ENCODE measurements at places on chromosomes 3 and 15.

- no peak overlapping the region for H3K27ac ChIP-seq
- no peaks in the 10 kb centered on the region for H3K36me3 ChIP-seq
- no peak for DNase-seq
- no peaks in the 10 kb centered on the region for H3K4me1 ChIP-seq
Measured at GRCh38 chr3:80890571-80890970, 870.9 kb downstream of the GBE1 start.

- no peaks in the 10 kb centered on the region for H3K36me3 ChIP-seq
- H3K27ac ChIP-seq = peak overlapping the region; percentile 74
- no peak for DNase-seq
- H3K4me1 ChIP-seq = peaks cover 55% of the 10 kb centered on the region
- no peak overlapping the region for H3K4me3 ChIP-seq
Measured at GRCh38 chr15:40346579-40347558, 4.0 kb upstream of the PHGR1 start.

- H3K27me3 ChIP-seq = no peaks in the 10 kb centered on the region
- H3K4me1 ChIP-seq = peaks cover 7% of the 10 kb centered on the region
- no peak overlapping the region for H3K4me3 ChIP-seq
- DNase-seq = peak; percentile 77
- H3K27ac ChIP-seq = no peak overlapping the region
- no peaks in the 10 kb centered on the region for H3K36me3 ChIP-seq
Measured at GRCh38 chr15:79168922-79169456, 78.4 kb upstream of the RASGRF1 start.

DNA sequence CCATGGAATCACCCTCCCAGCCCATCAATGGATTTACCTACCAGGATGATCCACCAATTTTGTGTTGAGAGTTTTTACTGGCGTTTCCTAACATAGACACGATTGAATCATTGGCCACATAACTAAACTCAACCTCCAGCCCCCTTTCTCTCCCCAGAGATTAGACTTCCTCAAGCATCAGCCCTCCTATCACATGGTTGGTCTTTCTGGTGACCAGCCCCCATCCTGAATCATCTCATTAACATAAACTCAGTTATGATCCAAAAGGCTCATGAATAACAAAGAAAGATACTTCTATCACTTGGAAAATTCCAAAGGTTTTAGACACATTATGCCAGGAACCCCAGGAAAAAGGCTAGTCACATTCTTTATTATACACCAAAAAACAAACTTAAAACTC, 21.2 kb downstream of the PRKAR2A start:
- peaks cover 2% of the 10 kb centered on the region for H3K4me1 ChIP-seq
- H3K27ac ChIP-seq = no peak overlapping the region
- no peak for DNase-seq
- no peak overlapping the region for H3K4me3 ChIP-seq
- H3K27me3 ChIP-seq = no peaks in the 10 kb centered on the region

DNA sequence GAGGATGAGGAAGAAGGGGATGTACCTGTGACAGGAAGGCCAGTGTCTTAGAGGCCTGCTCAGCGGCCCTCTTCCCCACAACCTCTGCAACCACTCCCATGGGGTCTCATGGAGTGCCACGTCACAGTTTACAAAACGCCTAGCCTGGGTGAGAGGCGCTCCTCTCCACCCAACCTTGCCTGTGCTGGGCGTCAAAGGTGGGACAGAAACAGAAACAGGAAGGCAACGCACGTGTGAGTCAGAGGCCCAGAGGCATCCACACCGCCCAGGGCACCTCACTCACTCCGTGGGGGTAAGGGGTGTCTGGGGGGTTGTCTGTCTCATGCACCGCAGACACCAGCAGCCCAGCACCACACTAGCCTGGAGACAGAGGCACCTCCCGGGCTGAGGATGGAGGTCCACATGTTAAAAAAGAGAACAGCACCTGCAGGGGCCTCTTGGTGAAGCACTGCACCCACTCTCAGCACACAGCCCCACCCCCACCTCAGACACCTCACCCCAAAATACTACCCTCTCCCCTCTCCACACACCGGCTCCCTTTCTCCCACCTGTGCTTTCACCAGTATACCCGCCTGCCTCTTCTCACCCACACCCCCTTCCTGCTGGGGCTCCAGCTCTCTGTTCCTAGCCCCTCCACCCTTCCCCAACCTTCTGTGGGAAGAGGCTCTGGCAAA, 4.7 kb upstream of the CALML4 start:
- no peaks in the 10 kb centered on the region for H3K27me3 ChIP-seq
- no peak for DNase-seq
- H3K4me1 ChIP-seq = peaks cover 38% of the 10 kb centered on the region

DNA sequence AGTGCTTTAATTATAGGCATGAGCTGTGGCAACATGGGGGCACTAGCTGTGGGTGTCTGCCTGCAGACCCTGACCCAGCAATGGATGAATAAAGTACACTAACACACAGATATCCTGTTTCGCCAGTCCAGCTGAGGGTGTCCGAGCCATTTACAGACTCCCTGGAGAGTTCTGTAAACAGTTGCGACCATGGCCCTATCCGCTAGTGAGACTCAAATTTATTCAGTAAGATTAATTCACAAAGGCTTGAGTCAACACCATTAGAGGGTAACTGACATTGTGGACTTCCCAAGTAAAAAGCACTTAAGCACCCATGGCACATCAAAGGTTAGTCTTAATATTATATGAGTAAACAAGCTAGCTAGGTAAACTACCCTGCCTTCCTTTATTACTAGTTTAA, 161.6 kb downstream of the TBL1XR1 start:
- peak; percentile 60 for DNase-seq
- peak overlapping the region; percentile 9 for H3K27ac ChIP-seq
- no peaks in the 10 kb centered on the region for H3K27me3 ChIP-seq

DNA sequence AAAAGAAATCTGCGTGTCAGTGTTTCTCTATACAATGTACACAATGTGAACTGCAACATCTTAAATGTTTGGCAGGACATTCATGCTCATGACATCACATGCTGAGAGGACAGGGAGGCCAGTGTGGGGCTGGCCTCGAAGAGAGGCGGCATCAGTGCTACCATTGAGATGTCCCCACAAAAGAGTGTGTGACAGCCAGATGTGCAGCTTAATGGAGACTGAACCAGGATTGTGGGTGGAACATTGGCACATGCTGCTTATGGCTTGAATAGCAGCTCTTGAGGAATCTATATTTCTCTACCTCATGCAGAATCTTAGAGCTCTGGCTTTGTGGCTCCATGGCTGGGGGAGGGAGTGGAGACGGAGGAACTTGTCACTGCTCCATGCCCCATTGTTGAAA, 18.5 kb downstream of the CLDN11 start:
- no peak overlapping the region for H3K27ac ChIP-seq
- H3K27me3 ChIP-seq = no peaks in the 10 kb centered on the region
- H3K36me3 ChIP-seq = no peaks in the 10 kb centered on the region

- no peaks in the 10 kb centered on the region for H3K27me3 ChIP-seq
- H3K4me3 ChIP-seq = peak overlapping the region; percentile 90
- H3K4me1 ChIP-seq = peaks cover 24% of the 10 kb centered on the region
- peak overlapping the region; percentile 96 for H3K27ac ChIP-seq
Measured at GRCh38 chr3:122679882-122680474, 661 bp upstream of the PARP14 start.

DNA sequence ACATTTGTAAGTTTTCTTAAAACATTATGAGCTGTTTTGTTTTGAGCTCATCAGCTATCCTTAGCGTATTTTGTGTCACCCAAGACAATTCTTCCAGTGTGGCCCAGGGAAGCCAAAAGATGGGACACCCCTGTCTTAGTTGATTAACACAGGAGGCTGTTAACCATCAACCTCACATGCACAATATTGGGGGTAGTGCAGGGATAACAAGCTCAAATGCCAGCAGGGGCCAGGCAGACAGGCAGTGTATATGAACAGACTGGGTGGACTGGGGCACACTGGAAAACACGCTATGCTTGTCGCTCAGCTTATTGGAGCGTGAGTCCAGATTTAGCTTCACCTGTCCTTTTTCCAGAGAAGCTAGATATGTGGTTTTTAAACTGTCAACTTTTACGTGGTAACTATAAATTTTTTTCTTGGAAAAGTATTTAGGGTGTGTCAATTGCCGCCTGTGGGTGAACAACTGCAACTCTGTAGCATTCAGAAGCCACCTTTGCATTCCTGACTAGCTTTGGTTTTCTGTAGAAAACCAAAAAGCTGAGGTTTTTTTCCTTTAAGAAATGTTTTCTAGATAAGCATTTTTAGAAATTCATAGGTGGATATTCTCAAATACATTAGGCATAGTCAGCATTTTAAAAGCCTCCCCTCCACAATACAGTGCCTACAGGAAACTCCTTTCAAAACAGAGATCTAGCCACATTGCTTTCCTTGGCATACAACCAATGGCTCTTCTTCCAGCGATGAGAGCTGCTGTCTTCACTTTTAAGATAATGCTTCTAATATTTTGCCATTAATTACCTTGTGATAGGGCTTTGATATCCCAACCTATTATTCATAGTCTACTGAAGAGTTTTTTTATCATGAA, 14.6 kb downstream of the PSMD6 start:
- H3K36me3 ChIP-seq = peaks cover 98% of the 10 kb centered on the region
- H3K4me1 ChIP-seq = no peaks in the 10 kb centered on the region
- H3K27ac ChIP-seq = no peak overlapping the region
- no peaks in the 10 kb centered on the region for H3K27me3 ChIP-seq
- DNase-seq = no peak
- no peak overlapping the region for H3K4me3 ChIP-seq

- peak overlapping the region; percentile 85 for H3K27ac ChIP-seq
- H3K4me3 ChIP-seq = no peak overlapping the region
- no peak for DNase-seq
- H3K36me3 ChIP-seq = no peaks in the 10 kb centered on the region
Measured at GRCh38 chr3:194274424-194275085, 76.6 kb downstream of the CPN2 start.

GRCh38 chr3:99119385-99119784, 217.9 kb upstream of the DCBLD2 start:
- no peak for DNase-seq
- no peaks in the 10 kb centered on the region for H3K4me1 ChIP-seq
- no peaks in the 10 kb centered on the region for H3K36me3 ChIP-seq
- no peaks in the 10 kb centered on the region for H3K27me3 ChIP-seq
- H3K4me3 ChIP-seq = no peak overlapping the region

DNA sequence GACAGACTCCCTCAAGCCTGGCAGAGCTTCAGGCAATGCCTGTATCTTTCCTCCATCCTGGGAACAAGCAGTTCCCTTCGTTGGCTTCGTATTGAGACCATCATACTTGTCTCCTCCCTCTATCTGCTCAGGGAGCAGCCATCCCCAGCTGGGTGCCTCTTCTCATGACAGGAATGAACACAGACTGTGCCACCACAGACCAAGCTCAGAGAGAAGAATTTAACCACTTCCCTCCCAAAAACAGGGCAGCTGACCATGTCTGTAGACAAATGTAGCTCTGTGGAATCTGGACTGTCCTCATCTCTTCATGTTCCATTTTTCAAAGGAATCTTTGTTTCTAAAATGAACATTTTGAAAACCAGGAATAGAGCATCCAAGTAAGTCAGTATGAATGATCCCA, 245.4 kb downstream of the ERC2 start:
- H3K27ac ChIP-seq = no peak overlapping the region
- no peak overlapping the region for H3K4me3 ChIP-seq
- no peaks in the 10 kb centered on the region for H3K27me3 ChIP-seq
- H3K4me1 ChIP-seq = no peaks in the 10 kb centered on the region

DNA sequence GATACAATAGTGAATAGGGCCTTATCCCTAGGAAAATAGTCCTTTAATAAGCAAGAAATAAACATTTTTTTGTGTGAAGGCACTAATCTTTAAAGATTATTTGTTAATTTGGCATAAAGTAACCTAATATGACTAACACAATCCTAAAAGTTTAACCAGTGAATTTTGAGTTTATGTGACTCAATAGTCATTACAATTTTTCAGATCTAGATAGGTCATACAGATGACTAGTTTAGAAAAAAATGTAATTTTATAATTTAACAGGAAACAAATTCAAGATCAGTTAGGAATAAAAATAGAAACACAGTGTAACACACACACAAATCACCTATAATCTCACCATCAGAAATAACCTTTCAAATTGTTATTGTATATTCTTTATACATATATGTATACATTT, 620.7 kb upstream of the ALCAM start:
- no peaks in the 10 kb centered on the region for H3K4me1 ChIP-seq
- no peak for DNase-seq
- no peak overlapping the region for H3K27ac ChIP-seq
- no peak overlapping the region for H3K4me3 ChIP-seq
- no peaks in the 10 kb centered on the region for H3K27me3 ChIP-seq

- H3K36me3 ChIP-seq = no peaks in the 10 kb centered on the region
- no peak for DNase-seq
- no peaks in the 10 kb centered on the region for H3K27me3 ChIP-seq
- H3K27ac ChIP-seq = no peak overlapping the region
- H3K4me3 ChIP-seq = no peak overlapping the region
Measured at GRCh38 chr3:17076940-17077605, 192.3 kb downstream of the PLCL2 start.

DNA sequence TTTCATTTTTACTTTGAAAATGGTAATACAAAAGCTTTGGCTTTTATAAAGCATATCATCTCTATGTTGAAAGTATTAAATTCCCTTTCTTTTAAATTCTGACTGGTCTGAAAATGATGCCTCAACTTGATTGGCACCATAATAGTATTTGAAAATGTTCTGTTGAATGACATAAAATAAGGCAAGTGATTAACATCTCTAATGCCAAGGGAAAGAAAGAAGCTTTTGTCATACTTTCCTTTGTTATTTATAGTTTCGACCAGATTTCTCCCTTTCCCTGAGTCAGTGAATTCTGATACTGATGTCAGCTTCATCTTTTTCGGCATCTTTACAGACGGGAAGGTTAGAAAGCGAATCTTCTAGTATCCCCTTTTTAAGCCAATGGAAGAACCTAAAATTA, 3.4 kb upstream of the AP4E1 start:
- no peak overlapping the region for H3K4me3 ChIP-seq
- no peaks in the 10 kb centered on the region for H3K36me3 ChIP-seq
- H3K4me1 ChIP-seq = peaks cover 19% of the 10 kb centered on the region
- H3K27me3 ChIP-seq = no peaks in the 10 kb centered on the region

GRCh38 chr3:104437891-104438290, 928.8 kb upstream of the ALCAM start:
- H3K4me1 ChIP-seq = no peaks in the 10 kb centered on the region
- H3K27me3 ChIP-seq = no peaks in the 10 kb centered on the region
- no peak overlapping the region for H3K27ac ChIP-seq
- H3K4me3 ChIP-seq = no peak overlapping the region
- no peak for DNase-seq
- H3K36me3 ChIP-seq = no peaks in the 10 kb centered on the region

DNA sequence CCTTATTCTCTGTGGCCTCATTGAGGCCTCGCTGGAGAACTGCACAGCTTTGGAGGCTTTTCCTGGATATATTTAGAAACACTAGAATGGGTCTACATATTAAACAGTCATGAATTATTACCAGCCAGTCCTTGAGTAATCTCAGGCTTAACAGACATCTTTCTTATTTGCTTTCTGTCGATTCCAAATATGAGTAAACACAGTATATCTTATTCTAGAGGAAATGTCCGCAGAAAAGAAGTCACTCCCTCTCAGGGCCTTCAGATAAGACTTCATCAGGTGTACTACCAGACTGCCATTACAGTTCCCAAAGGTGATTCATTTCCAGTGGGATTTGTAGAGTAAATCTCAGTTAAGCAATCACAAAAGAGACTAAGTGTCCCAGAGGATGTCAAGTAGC, 310.7 kb downstream of the RBMS3 start:
- no peaks in the 10 kb centered on the region for H3K36me3 ChIP-seq

Measured in stomach (tissue), 19 donors.